Daoy (cell line): ENCODE measurements at places on chromosomes 3 and 15. TPM values are rescaled to one million over a fixed set of nuclear protein-coding genes. Genes with fewer than 3 reads are reported as not detected.

DNA sequence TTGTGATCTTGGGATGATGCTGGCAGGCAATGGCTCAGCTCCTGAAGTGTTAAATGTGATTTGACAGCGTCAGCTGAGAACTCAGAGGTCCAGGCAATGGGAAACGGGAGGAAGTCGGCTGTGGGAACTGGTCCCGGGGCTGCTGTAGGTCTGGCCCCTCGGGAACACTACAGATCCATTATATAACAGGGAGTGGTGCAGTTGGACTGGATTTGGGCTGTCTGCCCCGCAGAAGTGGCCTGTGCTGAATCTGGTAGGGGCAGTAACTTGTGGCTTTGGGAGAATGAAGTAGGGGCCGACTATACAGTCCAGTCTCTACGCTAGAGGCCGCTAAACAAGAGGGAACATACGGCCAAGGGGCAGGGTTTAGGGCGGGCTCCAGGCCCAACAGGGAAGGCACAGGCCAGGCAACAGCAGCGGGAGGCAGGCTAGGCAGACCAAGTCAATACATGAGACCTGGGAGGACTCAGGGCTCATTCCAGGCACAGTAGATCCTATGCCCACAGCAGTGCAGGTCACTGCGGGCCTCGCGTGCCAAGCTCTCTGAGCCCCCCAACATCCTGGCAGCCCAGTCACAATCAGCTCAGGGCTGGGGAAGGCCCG is 20.3 kb upstream of the IL16 start:
- no peak for DNase-seq

GRCh38 chr3:101945980-101946379 is 96.7 kb downstream of the NFKBIZ start:
- no peak for DNase-seq

GRCh38 chr15:63331456-63331855 is 50.2 kb downstream of the CA12 start:
- peak; percentile 63 for DNase-seq

The CLN6 gene
- total RNA-seq: 10.0 and 17.6 TPM in 2 replicates

DNA sequence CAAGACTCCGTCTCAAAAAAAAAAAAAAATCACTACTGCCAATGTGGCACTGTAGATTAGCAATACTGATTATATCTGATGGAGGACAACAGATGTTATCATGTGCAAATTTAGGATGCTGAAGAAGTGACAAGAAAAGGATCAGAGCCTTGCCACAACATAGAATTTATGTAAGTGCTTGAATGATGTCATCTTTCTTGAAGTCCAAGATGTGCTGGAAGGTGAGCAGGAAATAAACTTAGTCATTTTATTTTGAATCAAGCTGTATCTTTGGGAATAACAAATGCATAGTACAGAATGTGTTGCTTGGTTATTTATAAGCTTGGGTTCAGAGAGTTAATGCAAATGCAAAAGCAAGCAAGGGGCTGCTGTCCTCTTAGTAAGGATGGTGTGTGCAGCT is 47.1 kb downstream of the IL12A start:
- no peak for DNase-seq

DNA sequence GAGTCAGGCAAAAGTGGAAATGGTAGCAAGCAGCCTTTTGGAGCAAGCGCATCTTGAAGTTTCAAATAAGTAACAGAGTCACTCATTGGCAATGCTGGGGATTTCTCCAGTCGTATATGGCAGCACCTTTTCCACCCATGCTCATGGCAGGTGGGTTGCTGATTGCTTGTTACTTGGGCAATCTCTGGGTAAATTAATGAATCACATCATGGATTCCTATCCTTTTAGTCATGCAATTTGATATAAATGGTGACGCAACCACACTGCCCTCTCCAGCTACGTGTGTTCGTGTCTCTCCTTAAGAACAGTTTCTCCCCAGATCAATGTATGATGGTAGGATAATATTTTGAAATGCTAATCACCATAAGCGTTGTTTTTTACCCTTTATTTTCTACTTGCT is 339.9 kb upstream of the KCNH8 start:
- no peak for DNase-seq

The SV2B gene
- 0.15 and 1.1 TPM in 2 replicates for total RNA-seq

DNA sequence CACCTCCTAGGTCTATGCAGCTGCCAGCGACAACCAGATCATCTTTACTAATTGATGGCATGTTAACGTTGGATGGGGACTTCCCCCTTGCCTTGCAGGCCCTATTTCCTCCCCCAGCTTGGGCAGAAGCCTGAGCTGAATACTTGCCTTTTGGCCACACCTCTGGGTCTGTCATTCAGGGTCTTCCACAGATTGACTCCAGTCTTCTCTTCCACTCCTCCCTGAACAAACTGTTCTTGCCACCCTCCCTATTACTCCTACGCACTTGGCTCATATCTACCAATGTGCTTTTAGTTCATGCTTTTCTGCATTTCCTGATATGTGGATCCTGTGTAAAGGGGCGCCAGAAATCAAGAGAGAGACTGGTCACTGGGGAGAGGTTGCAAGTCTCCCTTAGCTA is 73.5 kb downstream of the DNASE1L3 start:
- DNase-seq: no peak

- no peak for DNase-seq
Measured at GRCh38 chr3:168709073-168709472, 613.3 kb upstream of the GOLIM4 start.

- DNase-seq: peak; percentile 66
Measured at GRCh38 chr15:89017370-89018066, 70.7 kb upstream of the ABHD2 start.

DNA sequence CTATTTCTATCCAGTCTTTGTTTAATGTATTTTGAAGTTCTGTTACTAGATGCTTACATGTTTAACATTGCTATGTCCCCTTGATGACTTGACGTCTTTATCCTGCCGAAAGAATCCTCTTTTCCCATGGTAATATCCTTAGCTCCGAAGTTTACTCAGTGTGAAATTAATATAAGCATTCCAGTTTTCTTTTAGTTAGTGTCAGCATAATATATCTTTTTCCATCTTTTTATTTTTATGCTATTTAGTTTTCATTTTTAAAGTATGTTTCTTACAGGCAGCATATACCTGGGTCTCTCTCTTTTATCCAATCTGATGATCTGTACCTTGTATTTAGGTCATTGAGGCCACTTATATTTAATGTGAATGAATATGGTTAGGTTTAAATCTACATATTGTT is 39.1 kb upstream of the MEF2A start:
- no peak for DNase-seq

The GNB5 gene
- 35.4 and 60.7 TPM in 2 replicates for total RNA-seq

GRCh38 chr15:67762610-67763368 is 62.5 kb upstream of the SKOR1 start:
- no peak for DNase-seq

The PLSCR5 gene
- total RNA-seq: not detected in 2 replicates

GRCh38 chr3:30667280-30667651 is 60.9 kb downstream of the TGFBR2 start:
- DNase-seq: no peak

DNA sequence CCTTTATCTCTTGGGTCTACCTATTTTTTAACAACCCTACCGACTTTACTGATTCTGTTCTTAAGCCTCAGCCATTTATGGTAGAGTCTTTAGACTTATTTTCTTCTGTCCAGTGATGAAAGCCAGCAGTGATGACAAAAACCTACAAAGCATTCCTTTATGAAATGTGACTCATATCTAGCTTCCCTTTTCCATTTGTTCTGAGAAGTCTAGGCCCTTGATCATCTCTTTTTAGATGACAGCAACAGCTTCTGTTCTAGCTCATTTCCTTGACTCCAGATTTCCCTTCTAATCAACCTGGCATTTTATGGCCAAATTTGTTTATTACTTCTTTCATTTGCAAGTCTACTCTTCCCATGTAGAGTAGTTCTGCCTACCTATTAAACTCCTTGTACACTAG is 36.1 kb downstream of the CFAP44 start:
- no peak for DNase-seq

The CPEB1 gene
- total RNA-seq: 5.2 and 5.3 TPM in 2 replicates

DNA sequence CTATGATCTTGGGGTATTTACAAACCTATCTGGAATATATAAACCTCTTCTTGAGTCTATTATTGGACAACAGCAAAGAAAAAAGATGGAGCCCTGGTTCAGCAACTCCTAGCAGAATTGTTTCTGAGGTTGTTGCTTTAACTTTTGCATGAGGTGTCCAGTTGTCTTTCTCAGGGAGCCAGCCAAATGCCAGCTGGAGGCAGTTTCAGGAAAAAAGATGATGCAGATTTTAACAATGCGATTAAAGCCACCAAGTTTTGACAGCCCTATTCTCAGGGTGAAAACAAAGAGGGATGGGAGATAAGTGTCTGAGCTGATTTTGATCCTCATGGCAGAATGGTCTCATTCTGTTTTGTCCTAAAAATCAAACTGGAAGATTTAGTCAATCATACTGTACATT is 181.6 kb upstream of the RASGRP1 start:
- no peak for DNase-seq

DNA sequence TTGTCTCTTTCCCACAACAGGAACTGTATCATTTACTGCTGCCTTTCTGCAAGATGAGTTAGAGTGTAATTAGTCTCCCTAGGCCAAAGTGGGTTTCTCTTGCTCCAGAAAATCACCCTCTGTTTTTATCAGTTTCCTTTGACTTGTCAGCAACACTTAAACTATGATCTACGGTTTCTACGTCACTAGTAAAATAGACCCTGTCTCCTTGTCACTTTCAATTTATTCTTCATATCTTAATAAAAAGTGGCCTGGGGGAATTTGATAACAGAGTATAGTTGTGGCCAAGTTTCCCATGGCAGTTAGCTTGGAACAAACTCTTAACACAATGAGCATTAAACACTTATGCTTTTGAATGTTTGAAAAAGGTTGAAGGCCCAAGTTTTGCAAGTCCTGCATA is 79.6 kb downstream of the CGNL1 start:
- no peak for DNase-seq

DNA sequence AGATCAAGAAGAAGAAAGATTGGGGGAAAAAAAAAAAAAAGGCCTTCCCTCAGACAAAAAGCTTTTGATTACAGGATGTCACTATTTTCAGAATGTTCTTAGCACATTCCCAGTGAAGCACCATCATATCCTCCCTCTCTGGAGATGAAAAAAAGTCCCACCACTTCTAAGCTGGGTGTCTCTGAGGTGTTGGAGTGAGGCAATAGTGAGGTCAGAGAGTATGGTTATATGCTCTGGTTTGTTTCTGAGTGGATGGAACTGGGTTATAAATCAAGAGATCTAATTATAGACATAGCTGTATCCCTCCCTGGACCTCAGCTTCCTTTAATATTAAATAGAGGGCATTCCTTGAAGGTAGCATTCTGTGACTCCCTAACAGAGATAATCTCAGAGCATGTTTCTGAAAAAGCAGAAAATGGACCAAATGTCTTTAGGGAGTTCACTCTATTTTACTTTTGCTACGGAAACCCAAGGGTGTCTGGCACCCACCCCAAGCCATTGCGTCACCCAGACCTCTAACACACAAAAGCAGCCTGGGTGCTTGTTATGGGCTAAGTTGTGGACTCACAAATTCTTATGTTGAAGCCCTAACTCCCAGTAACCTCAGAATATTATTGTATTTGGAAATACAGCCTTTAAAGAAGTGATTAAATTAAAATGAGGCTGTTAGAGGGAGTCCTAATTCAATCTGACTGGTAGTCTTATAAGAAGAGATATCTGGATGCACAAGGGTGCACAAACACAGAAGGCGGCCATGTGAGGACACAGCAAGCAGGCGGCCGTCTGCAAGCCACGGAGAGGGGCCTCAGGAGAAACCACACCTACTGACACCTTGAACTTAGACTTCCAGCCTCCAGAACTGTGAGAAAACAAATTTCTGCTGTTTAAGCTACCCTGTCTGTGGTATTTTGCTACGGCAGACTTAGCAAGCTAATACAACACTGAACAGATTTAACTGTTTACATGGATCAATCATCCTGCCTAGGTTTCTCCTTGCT is 81.5 kb downstream of the MB21D2 start:
- DNase-seq: peak; percentile 47

The ATP10A gene
- total RNA-seq: 2.5 and 7.5 TPM in 2 replicates

The FANCD2OS gene
- total RNA-seq: not detected in 2 replicates

DNA sequence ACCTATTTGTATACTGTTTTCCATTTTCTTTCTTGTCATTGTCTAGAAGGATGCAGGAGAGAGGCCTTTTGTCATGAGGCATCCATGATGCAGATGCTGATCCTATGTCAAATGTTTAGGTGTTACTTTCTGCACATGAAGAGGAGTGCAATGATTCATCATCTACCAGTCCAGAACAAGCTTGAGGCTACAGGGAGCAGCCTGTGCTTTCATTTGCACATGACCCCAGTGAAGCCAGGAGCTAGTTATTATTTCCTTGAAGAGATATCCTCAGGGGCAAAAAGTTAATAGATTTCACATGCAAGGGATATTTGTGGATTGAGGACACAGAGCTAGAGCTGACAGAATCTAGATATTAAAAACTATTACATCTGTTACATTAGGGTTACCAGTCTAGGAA is 204.4 kb upstream of the TGFBR2 start:
- peak; percentile 2 for DNase-seq

DNA sequence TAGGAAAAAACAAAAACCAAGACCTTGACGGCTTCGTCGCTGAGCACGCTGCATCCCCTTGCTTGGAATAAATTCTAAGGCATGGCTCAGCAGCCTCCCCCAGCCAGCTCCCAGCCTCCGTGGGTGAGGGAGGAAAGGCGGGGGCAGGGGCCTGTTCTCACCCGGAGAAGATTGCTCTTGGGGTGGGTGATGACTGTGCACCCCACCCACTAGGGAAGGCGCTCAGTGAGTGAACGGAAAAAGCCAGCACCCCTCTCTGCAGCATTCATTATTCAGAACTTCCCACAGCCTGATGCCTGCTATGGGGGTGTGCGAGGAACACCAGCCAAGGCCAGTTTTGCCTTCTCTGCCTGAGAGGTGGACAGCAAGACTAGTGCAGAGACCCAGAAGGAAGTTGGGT is 19.3 kb upstream of the NTRK3 start:
- DNase-seq: no peak

GRCh38 chr3:197734667-197735318 is 1.9 kb downstream of the RUBCN start:
- DNase-seq: no peak

GRCh38 chr3:28916713-28917499 is 364.0 kb upstream of the RBMS3 start:
- DNase-seq: peak; percentile 66

- DNase-seq: no peak
Measured at GRCh38 chr3:119506631-119507030, 8.3 kb downstream of the TIMMDC1 start.

GRCh38 chr15:93041159-93041547 is 47.9 kb downstream of the RGMA start:
- DNase-seq: no peak

The SIDT1 gene
- total RNA-seq: 0.11 TPM in 1 of 2 replicates, not detected in the other

GRCh38 chr3:177599837-177600236 is 402.6 kb upstream of the TBL1XR1 start:
- no peak for DNase-seq

GRCh38 chr3:190399677-190400076 is 11.7 kb downstream of the CLDN16 start:
- no peak for DNase-seq

GRCh38 chr15:64739577-64740143 is 35.7 kb downstream of the RBPMS2 start:
- no peak for DNase-seq

DNA sequence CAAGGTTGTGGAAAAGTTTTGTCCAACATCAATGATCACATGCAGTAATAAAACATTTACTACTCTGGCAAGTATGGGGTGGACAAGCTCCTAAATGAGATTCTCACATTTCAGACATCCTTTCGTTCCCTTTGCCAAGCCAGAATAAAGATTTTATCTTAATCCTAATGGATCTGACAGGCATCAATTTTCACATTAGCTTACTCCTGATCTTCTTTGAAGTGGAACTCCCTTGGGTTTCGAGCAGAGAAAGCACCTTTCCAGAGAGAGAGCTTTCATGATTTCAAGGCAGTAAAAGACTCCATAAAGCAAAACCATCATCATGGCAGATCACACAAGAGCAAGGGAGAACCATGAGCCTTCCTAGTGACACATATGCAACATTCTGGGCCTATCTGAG is 27.3 kb upstream of the EID1 start:
- DNase-seq: no peak
